ENCODE measurements at places on chromosomes 4 and X. TPM values are rescaled to one million over a fixed set of nuclear protein-coding genes. Genes with fewer than 3 reads are reported as not detected.

DNA sequence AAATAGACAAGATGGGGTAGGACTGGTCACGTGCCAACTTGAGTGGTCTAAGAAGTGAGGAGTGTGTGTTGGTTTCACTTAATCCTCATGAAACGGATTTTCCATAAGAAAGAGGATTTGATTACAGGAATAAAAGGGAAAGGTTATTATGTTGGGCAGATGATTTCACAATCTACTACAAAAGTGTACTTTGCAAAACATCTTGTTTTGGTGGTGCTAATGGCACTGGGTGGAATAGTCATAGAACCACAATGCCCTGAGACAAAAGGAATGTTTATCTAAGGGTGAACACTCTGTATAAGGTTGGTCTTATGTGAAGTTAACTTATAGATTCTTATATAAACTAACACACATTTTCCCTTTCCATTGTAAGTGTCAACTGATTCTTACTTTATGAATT, 45.6 kb downstream of the GLUD2 start:
- no peak for DNase-seq

DNA sequence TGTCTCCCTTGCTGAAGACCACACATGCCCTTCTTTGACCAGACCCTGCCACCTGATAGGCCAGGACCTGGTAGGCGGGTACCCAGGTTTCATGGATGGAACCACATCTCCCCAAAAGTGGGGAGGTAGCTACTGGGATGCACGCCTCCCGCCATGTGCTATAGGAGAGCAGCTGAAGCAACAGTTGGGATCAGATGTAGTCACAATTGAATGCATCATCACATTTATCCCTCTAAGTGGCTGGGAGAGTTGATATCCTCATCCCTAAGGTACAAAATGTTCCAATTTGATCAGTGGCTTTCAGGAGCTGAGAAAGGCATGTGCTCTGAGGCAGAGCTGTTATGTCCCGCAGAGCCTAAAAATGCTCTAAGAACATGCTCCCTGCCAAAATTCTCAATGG, 54.0 kb upstream of the MTM1 start:
- no peak for DNase-seq

- no peak for DNase-seq
Measured at GRCh38 chrX:80334583-80334982, 85.7 kb upstream of the TENT5D start.

- DNase-seq, result no peak
Measured at GRCh38 chr4:127601029-127601428, 31.7 kb upstream of the INTU start.

DNA sequence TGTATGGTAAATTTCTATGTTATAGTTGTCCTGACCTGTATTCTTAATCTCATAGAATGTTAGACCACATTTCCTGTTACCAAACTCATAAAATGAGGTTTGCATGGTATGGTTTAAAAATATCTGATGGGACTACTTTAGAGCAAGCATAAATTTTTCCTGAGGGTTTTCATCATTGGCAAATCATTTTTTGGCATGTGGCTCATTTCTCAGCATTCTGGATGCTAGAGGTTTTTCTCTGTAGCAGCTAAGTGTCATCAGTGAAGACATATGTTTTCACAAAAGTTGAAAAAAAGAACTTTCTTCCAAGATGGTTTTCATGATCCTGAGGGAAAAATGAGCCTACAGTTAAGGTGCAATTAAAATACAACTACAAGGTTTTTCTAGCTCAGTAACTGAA, 503.5 kb upstream of the FAM47C start:
- DNase-seq, result no peak

GRCh38 chrX:13659063-13659462, 6.1 kb downstream of the TCEANC start:
- DNase-seq, result no peak

DNA sequence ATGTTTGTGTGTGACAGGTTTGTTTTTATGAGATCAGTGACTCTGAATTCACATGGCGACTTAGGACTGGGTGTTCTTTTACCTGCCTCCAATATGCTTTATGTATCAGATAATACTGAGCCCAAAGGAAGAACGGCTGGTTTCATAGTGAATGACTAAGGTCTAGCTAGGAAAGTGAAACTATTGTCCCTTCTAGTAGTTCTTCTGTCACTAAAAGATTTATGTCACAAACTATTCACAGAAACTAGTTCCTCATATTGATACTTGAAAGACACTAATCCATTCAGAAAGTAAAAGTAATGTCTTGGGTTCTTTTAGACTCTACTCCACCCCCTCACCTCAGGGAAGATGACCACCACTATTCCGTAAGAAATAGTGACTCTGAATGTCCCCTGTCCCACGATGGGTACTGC, 81.7 kb downstream of the EGF start:
- no peak for DNase-seq

DNA sequence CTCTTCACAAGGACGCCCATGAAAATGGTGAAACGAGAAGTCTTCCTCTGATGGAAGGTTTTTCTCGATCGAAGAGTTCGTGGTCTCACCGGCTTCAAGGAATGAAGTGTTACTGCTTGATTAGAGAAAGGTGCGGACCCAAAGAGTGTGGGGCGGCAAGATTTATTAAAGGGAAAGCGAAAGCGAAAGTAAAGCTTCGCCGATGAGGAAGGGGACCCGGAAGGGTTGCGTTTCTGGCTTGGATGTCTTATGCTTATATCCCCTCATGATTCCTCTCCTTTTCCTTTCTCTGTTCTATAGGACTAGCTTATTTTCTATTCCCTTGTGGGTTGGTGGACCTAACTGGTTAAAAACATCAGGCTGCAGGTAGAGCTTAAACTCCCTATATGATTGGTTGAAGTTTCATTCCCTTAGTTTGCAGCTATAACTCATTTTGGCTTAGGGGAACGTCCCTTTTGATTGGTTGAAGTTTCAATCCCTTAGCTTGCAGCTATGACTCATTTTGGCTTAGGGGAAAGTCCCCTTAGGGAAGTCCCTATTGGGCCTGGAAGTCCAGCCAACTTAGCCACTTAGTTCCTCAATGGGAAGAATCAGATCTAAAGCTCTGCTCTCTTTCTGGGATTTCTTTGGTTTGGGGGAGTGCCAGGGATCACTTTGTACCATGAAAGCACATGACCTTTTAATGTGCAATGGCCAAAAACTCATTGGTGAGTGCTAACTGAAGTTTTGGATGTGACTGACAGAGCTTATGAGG, 1025.0 kb upstream of the PCDH10 start:
- DNase-seq, result no peak

DNA sequence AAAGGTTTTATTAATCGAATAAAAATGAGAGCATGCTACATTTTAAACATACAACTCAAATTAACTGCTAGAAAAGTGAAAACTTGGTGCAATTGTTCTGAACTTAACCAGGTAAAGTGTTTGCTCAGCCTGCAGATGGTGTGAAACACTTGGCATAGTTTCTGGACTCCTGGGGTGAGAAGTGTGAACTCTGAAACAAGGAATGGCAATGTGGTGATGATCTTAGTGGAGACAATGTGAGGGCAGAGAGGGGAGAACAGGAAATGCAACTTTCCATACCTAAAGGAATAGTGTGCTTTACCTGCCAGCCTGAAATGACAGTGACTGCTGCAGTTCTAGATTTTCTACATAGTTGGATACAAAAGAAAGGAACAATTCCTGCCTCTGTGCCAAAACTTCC, 57.4 kb downstream of the CCSER1 start:
- no peak for DNase-seq

GRCh38 chr4:13368217-13368616, 115.9 kb downstream of the RAB28 start:
- DNase-seq, result no peak

GRCh38 chrX:101287402-101287801, 3.7 kb downstream of the TAF7L start:
- DNase-seq, result no peak

- no peak for DNase-seq
Measured at GRCh38 chr4:137124278-137124932, 407.9 kb downstream of the PCDH18 start.

DNA sequence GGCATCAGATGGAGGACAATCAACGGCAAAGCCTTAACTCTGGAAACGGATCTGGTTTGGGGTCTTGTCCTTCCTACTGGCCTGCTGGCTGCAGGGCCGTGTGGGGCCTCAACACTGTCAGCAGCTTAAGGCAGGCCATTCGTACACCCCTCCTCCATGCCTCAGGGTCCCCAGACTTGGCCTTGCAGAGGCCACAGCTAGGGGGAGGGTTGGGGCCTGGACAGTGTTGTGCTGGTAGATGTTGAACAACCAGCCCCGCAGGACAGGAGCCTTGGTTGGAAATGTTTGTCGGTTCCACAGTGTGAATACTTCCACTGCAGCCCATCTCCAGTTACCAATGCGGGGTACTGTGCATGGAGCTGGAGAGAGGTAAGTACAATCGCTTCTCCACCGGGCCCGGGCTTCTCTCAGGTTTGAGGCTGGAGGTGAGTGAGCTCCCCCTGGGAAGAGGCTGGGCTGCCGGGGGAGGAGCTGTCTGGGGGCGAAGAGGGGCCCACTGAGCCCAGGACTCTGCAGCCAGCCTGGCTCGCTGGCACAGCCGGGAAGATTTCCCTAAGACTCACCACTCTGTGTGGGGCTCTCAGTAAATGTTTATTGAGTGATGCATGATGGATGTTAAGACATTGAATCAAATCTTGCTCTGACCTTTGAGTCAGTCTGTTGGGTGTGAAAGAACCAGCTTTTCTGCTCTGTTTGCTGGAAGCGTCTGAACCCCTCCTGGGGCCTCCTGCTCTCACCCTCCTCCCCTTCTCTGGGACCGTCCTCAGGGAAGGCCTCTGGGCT, 19.7 kb upstream of the GPR78 start:
- DNase-seq, result no peak

GRCh38 chr4:108204518-108204917, 35.8 kb upstream of the LEF1 start:
- no peak for DNase-seq

DNA sequence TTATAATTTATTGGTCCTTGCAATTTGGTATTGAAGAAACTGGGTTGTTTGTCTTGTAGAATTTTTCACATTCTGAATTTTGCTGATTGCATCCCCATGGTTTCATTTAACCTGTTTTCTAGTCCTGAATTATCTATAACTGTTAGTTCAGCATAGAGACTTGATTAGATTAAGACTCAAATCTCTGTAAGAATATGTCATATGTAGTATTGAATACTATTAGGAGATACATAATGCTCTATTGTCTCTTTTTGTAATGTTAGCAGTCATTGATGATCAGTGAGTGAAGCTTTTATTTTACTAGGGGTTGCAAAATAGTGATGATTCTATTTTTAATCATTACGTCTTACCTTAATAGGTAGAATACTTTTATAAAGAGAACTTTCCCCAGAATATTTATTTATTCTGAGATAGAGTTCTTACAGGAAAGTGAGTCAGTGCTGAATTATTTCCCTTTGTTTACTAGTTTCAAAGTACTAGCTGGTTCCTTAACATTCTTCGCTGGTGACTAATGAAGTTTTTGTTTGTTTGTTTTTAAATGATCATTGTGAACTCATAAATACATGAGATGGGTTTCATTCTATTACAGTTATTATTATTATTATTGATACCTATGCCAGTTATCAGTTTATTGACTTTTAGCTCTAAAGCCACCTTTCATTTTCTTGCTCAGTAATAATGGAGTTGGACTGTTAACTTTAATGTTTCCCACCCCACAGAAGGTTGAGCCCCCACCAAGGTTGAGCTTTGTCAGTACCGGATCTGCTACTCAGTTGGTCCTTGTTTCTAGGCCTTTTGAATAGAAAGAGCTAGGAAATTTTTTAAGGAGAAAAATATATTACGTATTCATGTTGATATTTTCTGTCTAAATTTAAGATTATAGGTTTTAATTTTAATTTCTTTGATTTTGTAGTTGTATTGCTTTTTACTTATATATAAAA, 102.3 kb downstream of the LARP1B start:
- no peak for DNase-seq

DNA sequence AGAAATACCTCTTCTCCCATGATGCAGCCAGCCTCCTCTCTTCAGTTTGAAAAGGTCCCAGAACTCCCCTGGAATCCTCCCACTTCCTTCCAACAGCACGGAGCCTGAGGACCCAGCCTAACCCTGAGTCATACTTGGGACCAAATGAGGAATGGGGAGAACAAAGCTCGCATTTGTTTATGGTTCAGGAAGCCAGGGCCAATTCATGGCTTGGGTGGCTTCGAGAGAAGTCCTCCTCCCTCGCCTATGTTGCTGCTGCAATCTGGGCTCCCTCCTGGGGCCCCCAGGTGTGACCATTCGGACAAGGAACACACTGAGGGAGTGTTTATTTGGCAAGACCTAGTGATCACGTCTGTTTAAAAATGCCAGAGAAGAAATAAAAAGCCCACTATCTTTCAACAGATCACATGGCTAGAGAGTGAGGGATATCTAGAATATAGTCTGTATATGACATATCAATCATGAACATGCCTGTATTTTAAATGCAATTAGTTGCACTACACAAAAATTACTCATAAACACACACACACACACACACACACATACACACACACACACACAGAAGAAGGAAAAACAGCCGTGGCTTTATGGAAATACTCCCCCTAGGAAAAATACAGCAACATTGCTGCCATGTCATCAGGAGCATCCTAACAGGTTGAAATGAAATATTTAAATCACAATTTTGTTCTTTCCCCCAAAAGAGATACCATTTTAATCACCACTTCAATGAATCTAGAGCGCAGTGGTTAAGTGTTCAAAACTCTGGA, 155.7 kb upstream of the MAP3K15 start:
- DNase-seq, result no peak

Gene BEX1
- total RNA-seq, result not detected

Gene ASB12
- total RNA-seq, result not detected

Gene PDGFC
- 32.8 TPM for total RNA-seq

Gene CTAG1B
- total RNA-seq, result not detected

Gene MAGEC1
- not detected for total RNA-seq

All from thoracic aorta (tissue), 2 donors.